CD4-positive, alpha-beta T cell (primary cell): ENCODE measurements at places on chromosomes 6 and 20. TPM values are rescaled to one million over a fixed set of nuclear protein-coding genes. Genes with fewer than 3 reads are reported as not detected.

- DNase-seq: no peak
Measured at GRCh38 chr6:138396709-138397108, 7.3 kb upstream of the HEBP2 start.

- no peak for DNase-seq
Measured at GRCh38 chr6:152671171-152671570, 26.5 kb upstream of the MYCT1 start.

DNA sequence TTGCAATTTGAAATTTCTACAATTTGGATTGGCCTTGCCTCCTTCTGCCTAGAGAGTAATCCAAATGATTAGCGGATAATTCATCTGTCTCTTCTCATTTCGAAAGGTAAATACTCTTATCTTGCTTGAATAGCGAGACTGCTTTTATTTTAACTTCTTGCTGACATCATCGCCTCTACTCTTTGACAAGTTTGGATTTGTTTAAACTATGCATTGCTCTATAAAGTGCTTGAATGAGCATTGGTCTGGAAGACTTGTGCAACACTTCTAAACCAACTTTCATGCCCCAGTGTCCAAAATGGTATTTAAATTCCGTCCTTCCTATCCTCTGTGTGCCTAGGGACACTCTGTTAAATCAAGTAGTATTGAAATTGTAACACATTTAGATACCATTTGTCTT is 384.1 kb upstream of the SLC35B3 start:
- DNase-seq: no peak

GRCh38 chr6:5205877-5206850 is 54.6 kb downstream of the LYRM4 start:
- DNase-seq: peak; percentile 27

GRCh38 chr20:4043796-4044195 is 28.4 kb upstream of the RNF24 start:
- no peak for DNase-seq

- DNase-seq: no peak
Measured at GRCh38 chr20:3406481-3407039, 909 bp downstream of the DNAAF9 start.

GRCh38 chr20:24894967-24895366 is 54.1 kb upstream of the CST7 start:
- no peak for DNase-seq

GRCh38 chr6:37636801-37637561 is 60.7 kb downstream of the MDGA1 start:
- no peak for DNase-seq

- no peak for DNase-seq
Measured at GRCh38 chr6:5058254-5058653, 26.9 kb upstream of the PPP1R3G start.

- no peak for DNase-seq
Measured at GRCh38 chr6:73860303-73860702, 164.3 kb downstream of the CD109 start.

GRCh38 chr6:32792901-32793435 is 23.8 kb downstream of the HLA-DOB start:
- DNase-seq: no peak

- DNase-seq: no peak
Measured at GRCh38 chr20:7090811-7091210, 323.3 kb downstream of the BMP2 start.

DNA sequence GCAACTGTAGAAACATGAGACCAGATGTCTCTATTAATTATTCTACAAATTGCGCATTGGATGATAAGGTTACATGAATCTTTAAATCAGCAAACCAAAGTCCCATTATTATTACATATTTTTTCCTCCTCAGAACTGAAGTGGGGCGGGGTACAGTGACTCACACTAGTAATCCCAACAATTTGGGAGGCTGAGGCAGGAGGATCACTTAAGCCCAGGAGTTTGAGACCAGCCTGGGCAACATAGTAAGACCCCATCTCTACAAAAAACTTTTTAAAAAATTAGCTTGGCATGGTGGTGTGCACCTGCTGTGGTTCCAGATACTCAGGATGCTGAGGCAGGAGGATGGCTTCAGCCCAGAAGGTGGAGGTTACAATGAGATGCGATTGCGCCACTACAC is 29.0 kb downstream of the HFE start:
- no peak for DNase-seq

GRCh38 chr6:163206196-163206595 is 208.3 kb upstream of the QKI start:
- DNase-seq: no peak

- DNase-seq: peak; percentile 66
Measured at GRCh38 chr6:117548797-117549301, 53.5 kb downstream of the GOPC start.

DNA sequence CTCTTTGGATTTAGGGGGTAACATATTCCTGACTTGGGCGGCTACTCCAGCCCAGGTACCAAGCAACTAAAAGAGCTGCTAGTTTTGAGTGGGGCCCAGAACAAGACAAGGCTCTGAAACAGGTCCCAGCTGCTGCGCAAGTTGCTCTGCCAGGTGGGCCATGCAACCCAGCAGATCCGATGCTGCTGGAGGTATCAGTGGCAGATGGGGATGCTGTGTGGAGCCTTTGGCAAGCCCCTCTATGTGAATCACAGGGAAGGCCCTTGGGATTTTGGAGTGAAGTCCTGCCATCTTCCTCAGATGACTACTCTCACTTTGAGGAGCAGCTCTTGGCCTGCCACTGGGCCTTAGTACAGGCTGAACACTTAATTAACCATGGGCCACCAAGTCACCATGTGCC is 43.7 kb upstream of the VSX1 start:
- DNase-seq: no peak

DNA sequence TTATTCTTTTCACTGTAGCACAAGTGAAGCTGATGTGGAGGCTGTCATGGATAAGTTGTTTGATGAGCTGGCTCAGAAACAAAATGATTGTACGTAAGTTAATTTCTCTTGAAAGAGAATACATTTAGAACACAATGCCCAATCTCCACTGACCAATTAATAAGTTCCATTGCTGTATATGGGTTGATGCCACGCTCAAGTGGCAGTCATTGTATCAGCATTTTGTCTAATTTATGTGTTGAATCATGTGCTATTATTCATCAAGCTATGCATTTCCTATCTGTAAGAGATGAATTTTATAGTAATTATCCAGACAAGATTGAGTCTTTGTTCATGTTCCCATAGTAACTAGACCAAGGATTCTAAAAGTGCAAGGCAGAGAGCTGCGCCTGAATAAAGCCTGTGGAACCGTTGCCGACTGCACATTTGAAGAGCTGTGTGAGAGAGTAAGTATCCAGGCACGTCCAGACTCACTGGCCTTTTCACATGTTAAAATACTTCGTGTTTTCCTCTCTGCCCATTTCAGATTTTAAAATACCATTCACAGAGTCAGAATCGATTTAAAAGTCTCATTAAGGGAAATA is 83.8 kb upstream of the FOXO3 start:
- DNase-seq: no peak

DNA sequence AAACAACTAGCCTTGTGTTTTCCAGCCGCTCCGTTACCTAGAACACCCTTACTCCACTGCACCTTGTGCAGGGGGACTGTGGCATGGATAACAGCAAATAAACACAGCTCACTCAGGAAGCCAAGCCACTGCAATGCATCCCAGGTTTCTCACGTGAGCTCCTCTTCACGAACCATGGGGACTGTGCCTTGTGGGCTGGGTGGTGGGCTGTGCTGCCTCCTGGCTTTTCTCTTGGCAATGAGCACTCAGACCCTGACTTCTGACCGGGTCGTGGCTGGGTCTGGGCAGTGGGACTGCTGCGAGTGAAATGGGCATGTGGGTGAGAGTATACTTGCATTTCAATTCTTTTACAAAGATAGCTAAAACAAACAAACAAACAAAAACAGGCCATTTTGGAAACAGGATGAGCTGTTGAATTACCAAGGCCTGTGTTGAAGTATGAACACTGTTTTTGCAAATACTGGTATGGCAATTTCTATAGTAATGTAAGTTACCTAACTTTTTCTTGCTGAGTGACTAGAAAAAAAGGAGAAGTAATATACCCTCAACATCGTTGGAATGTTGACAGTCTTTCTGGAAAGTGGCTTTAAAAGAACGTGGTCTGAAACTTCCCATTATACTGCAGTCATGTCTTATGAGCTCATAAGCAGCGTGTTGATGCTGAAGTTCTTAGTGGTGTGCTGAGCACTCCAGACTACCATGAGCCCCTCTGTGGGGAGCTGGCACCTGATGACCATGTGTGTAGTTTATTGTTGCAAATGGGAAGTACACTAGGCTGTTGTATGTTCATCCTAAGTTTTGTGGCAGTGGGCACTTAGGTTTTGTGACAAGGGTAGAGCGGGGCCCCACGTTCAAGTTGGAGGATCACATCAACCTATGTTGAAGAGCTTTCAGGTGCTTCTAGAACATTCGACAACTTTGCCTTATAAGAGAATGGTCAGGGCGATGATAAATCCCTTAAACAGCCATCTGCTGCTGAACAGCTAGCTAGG is 120.4 kb downstream of the ARMC2 start:
- DNase-seq: no peak

- DNase-seq: no peak
Measured at GRCh38 chr6:108250240-108250866, 10.5 kb downstream of the SNX3 start.

DNA sequence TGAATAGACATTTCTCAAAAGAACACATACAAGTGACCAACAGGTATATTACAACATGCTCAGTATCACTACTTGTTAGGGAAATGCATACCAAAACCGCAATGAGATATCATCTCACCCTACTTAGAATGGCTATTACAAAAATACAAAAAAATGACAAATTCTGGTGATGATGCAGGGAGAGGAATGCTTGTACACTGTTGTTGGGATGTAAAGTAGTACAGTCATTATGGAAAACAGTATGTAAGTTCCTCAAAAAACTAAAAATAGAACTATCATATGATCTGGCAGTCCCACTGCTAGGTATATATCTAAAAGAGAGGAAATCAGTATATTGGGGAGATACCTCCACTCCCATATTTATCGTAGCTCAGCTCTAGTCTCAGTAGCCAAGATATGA is 10.9 kb upstream of the SLC17A5 start:
- DNase-seq: no peak

DNA sequence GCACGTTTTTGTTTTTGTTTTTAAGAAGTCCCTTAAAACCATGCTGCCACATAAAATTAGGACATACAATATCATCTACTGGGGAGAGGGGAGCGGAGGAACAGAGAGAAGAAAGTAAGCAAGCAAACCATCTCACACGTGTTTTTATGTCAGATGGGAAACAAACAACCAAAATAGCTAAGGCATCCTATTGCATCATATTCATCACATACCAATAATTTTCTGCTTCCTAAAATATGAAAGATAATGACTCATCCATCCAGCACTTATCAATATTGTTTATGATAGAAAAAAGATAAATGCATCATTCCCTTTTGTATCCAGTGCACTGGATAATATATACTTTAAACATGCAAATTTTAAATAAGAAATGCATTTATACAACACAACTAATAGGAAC is 329.6 kb downstream of the RNGTT start:
- no peak for DNase-seq

- no peak for DNase-seq
Measured at GRCh38 chr20:61042506-61043385, 209.3 kb upstream of the CDH4 start.

DNA sequence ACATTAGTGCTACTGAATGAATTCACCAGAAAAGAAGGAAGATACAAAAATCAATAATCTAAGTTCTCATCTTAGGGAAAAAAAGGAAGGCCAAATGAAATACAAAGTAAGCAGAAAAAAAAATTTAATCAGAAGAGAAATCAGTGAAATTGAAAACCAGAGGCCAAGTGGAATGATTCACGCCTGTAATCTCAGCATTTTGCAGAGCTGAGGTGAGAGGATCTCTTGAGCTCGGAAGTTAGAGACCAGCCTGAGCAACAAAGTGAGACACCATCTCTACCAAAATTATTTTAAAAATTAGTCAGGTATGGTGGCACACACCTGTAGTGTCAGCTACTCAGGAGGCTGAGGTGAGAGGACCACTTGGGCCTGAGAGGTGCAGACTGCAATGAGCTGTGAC is 21.2 kb upstream of the ASF1A start:
- no peak for DNase-seq

DNA sequence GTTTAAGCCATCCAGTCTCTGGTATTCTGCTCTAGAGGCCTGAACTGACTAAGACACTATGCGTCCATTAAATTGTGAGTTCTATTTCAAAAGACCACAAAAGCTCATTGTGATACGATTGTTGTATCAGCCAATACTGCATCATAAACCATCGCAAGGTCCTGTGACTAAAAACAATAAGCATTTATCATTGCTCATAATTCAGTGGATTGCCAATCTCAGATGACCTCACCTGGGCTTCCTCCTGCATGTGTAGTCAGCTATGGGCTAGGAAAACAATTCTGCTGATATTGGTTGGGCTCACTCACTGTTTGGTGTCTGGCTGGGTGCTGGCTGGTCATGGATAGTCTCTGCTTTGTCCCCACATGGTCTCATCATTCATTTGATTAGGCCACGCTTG is 592.7 kb upstream of the BTBD3 start:
- DNase-seq: no peak

GRCh38 chr6:110491644-110492317 is 15.4 kb upstream of the SLC22A16 start:
- DNase-seq: no peak

DNA sequence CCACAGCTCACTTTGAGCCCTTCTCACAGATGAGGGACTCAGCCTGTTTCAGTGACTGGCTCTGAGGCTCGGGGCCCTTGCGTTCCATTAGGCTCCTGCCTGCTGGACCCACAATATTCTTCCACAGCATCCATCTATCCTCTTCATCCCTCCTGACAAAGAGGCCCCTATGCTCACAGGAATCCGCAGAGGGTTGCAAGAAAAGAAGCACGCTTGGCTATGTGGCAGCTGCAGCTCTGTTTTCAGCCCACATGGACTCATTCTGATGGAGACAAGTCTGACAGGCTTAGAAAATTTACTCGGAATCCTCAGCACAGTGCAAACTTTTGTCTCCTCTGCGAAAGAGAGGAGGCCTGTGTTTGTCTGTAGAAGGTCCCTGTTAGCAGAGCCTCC is 207.5 kb downstream of the SYNDIG1 start:
- no peak for DNase-seq

GRCh38 chr6:5851261-5851757 is 155.4 kb downstream of the NRN1 start:
- peak; percentile 71 for DNase-seq

DNA sequence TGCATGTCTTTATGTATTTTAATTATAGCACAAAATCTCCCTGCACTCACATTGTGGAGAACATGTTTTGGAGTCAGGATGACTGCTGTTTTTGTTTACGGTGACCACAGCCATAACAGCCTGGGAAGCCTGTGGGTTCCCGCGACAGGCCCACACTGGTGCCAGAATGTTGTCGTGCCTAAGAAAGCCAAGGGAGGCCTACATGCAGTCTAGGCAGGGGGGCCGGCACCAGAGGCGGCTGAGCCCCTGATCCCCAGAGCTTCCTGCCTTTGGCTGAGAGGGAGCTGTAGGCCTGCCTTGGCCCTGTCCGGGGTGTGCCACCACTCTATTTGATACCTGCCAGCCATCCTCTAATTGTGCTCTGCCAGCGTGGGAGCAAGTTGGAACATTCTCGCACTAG is 46.7 kb downstream of the TBC1D7 start:
- no peak for DNase-seq

The BCAS4 gene
- total RNA-seq: 20.9 TPM

The HTR1E gene
- total RNA-seq: not detected

The APOBEC2 gene
- not detected for total RNA-seq

The FITM2 gene
- total RNA-seq: 3.4 TPM

The NFKBIL1 gene
- total RNA-seq: 7.6 TPM

The RFX6 gene
- total RNA-seq: not detected

The BPIFB4 gene
- total RNA-seq: not detected

The INSM1 gene
- total RNA-seq: not detected

The PACSIN1 gene
- 1.4 TPM for total RNA-seq

The NKAIN2 gene
- total RNA-seq: not detected

The CAP2 gene
- total RNA-seq: not detected
